NCI-H510A treated with DMSO at 0.1 percent for 48 hours (cell line): ENCODE measurements at places on chromosomes 3 and 15.

- DNase-seq: no peak
Observed at GRCh38 chr3:52291508-52292181, 4.0 kb downstream of the GLYCTK start.

- no peak for DNase-seq
Observed at GRCh38 chr3:40053663-40054062, 244.3 kb downstream of the MYRIP start.

- DNase-seq: no peak
Observed at GRCh38 chr3:136856665-136857064, 5.3 kb upstream of the NCK1 start.

DNA sequence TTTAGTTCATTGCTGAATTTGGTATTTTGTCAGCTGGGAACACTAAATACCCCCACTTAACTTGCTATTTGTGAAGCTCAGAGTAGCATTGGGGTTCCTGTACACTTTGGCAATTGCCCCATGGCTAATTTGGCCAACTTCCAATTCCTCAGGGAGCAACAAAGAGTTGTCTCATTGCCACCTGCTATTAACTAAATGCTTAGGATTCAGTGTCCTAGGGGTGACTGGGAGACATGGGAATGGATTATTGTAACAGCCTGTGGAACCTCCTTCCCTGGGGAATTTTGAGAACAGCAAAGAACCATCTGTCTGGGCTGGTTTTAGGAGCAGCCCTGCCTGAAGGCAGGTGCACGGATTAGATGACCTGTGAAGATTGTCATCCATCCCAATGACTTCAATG, 437.4 kb upstream of the TPRG1 start:
- no peak for DNase-seq

DNA sequence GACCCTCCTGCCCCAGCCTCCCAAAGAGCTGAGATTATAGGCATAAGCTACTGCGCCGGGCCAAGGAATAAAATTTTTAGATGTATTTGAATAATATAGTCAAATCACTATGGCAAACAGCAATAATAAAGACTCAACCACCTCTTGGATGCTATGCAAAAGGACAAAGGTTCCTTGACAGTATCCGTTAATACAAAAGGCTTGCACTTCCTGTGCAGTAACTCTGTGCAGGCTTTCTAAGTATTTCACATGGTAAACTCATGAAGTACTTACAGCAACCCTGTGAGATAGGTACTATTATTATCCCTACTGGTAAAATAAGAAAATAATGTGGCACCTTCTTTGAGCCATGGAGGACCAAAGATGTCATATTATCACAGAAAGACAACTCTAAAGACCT, 86.8 kb downstream of the SHQ1 start:
- DNase-seq: no peak
